Stimulated activated CD4-positive, alpha-beta T cell treated with anti-CD3 and anti-CD28 coated beads, Interleukin-2, amount 100 ng/mL, for 48 hours (primary cell): ENCODE measurements at places on chromosomes 7 and 10.

DNA sequence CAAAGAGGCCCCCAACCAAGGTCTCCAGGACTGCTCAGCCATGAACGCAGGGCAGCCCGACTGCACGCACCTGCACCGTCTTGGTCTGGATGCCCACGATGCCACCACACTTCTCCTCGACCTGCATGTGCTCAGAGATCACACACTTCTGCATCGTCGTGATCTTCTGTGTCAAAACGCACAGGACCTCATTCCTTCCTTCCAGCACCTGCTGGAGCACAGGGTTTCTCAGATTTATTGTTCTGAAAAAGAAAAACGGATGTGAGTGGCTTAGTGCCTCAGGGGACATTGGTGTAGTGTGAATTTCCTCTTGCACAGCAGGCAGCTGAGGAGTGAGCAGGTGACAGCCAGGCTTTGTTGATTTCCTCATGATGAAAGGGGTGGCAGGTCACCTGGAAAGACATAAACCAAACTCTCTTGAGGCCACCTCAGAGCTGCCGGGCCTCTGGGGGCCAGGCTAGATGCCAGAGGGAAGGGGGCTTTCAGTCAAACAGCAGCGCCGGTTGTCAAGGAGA, 38.2 kb downstream of the GSDME start:
- no peak for DNase-seq

- no peak for DNase-seq
These were observed 87.1 kb upstream of the IKZF1 start for GRCh38 chr7:50217401-50217800.

DNA sequence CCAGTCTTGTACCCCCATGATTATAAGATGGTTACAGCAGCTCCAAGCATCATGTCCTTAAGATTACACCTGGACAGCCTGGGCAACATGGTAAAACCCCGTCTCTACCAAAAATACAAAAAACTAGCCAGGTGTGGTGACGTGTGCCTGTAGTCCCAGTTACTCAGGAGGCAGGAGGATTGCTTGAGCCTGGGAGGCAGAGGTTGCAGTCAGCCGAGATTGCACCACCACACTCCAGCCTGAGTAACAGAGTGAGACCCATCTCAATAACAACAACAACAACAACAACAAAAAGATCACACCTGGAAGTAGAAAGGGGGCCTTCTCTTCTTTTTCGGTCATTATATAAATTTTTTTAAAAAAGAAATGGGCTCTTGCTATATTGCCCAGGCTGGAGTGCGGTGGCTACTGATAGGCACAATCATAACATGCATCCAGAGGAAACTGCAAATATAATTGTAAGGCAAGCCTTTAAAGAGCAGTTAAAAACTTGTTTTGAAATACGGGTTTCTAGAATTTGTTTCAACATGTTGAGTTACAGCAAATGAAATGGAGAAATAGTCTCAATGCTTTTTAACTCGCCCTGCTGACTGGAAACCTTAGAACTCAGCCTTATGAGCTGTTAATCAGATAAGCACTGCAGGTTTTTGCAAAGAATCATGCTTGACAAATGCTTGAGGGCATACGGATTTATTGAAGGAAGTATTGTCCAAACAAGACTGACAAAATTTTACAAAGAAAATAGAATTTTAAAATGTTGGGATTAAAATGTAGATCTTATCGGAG, 4.7 kb upstream of the ENTPD7 start:
- DNase-seq: no peak

DNA sequence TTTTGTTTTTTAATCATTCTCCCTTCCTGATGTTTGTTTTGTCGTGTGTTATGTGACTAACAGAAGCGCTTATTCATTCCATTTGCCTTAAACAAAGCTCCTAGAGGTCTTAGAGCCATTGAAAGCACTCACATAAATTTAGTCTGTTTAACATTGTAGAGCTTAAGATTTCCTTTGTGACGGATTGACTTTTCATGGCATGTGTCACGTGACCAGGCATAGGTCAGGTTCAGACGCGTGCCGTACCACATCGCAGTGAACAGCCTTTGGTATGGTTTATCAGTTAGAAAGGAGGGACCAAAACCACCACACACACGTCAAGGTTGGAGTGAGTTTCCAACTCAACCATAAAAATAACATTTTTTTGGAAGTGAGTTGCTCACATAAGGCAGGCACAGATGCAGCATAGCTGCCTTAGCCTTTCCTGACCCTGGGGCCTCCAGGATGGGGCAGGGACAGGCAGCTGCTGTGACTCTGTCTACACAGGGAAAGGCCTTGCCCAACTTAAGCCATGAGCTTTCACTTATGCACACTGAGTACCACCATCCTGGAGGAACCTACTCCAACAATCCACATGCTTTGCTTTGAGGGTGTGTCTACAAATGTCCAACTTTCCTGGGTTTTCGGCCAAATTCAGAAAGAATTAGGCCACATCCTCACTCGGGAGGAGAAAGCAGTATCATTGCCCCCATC, 55.5 kb downstream of the WDFY4 start:
- DNase-seq: no peak

DNA sequence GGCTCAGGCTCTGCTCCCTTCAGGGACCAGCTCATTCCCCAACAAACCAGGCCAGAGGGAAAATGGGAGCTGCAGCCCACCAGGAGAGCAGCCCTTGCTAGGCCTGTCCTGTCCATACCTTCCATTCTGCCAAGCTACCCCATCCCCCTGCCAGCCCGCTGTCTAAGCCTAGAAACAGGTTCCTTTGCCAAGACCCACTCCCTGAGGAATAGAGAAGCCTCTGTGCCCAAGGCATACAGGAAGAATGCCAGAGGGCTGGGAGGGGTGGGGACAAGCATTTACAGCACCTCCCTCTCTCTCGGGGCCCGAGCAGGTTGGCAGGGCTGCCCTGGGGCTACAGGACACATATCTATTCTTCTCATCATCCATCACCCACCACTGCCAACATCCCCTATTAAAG, 178.3 kb downstream of the GRID1 start:
- no peak for DNase-seq

DNA sequence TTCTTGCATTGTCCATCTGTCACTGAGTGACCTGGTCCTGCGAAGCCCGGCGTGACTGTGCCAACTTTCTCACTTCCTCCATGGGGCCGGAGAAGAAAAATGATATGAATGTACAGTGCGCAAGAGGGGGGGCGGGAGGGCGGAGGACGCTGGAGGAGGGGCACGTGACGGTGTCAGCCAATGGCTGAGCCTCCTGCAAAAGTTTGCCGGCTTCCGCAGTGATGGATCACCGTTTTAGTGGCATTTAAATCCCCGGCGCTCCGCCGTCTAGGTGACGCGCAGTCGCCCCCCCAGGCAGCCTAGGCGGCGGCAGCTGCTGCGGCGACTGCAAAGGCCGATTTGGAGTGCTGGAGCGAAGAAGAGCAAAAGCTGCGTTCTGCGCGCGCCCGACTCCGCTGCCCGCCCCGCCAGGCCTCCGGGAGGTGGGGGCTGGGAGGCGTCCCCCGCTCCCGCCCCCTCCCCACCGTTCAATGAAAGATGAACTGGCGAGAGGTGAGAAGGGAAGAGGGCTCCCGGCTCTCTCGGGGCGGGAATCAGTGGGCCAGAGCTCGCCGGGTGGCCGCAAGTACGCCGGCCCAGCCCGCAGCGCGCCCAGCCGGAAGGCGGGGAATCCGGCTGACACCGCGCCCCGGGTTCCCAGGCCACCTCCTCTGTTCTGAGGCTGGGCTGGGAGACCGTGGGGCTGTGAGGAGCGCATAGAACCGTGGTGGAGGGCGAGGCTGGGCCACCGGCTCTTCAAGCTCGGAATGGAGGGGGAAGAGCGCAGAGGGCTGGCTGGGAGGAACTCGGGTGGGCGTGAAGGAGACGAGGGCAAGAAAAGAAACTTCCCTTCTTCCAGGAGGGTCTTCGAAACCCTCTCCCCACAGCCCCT, at the start of gene HOXA1:
Gene HOXA1 (minus strand): TSS at position 104 of the 871 bp plus-strand sequence. CDS start 88 bp downstream, at position 16.
- DNase-seq: peak; percentile 54

DNA sequence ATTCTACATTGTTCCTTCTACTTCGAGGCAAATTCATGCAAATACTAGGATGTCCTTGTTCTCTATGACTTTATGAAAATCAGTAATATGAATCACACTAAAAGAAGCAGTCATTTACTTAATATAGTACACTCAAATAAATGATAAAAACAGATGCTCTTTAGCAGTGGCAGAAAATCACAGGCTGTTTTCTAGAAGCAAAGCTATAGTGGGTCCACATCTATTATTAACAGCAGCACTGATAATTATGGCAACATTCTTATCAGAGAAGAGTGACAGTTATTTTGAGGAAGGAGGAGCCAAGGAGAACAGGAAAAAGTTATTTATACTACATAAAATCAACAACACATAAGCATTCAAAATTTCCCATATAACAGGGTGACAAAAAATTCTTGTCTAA, 16.5 kb downstream of the KIF5B start:
- DNase-seq: no peak

- DNase-seq: no peak
These were observed 19.8 kb downstream of the LSMEM1 start for GRCh38 chr7:112500619-112501018.

GRCh38 chr10:13000431-13000830, 1.1 kb downstream of the CCDC3 start:
- DNase-seq: no peak

GRCh38 chr7:158040199-158040598, 547.4 kb downstream of the PTPRN2 start:
- no peak for DNase-seq

GRCh38 chr7:26061678-26062603, 90.1 kb upstream of the NFE2L3 start:
- DNase-seq: peak; percentile 75

- DNase-seq: no peak
These were observed 134.8 kb downstream of the CUL2 start for GRCh38 chr10:34955391-34955790.

GRCh38 chr10:101749047-101750016, 26.6 kb downstream of the FGF8 start:
- no peak for DNase-seq
